Activated CD4-positive, alpha-beta T cell treated with anti-CD3 and anti-CD28 coated beads for 4 hours (primary cell): ENCODE measurements at places on chromosomes 12 and 14.

DNA sequence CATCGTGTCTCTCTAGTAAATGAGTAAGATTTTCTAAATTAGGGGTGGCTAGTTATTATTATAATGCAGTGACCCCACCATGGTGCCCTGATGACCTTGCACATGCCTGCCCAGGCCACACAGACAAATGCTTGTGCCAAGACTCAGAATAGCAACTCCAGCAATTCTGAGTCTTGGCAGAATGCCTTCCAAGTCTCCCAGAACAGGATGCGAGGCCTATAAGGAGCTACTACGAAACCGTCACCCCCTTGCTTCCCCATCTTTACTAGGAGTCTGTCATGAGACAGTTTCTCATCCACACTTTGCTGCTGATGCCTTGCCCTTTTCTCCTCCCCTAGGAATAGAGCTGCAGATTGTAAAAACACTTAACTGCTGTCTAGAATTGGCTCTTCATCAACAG, 559.9 kb downstream of the TRHDE start:
- no peak for DNase-seq

GRCh38 chr14:72699852-72700257, 194.0 kb downstream of the DPF3 start:
- DNase-seq, result no peak

DNA sequence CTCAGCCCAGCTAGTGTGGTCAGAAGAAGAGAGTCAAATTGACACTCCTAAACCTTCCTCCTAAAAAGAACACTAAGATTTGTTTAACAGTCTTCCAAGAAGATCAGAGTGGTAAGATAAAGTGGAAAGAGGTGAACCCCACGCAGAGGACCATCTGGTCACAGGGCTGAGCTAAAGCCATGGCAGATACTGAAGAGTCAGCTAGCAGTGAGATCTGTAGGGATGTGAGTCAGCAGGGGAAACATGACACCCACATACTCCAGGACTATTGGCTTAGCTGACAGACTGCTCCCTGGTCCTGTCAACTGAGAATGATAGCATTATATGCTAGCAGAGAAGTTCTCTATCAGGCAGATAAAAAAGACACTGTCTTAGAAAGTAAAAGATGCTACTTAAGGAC, 269.4 kb upstream of the ALG10 start:
- DNase-seq, result no peak

GRCh38 chr14:61121355-61121787, 140.3 kb downstream of the SLC38A6 start:
- no peak for DNase-seq

- DNase-seq, result no peak
Observed at GRCh38 chr12:94795520-94795919, 145.2 kb upstream of the TMCC3 start.

DNA sequence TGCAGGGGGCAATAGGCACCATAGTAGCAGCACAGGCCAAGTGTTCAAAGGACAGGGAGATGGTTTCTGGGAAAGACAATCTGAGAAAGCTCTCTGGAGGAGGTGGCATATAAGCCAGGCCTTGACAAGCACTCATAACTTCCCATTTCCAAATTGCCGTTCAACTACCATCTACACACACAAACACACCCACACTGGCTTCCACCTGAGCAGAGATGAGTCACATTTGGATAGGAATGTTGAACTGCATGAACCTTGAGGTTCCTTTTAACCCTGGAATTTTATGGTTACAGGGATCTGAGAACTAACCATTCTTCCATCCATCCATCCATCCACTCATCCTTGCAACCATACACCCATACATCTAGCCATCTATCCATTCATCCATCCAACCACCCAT, 86.6 kb downstream of the KSR2 start:
- no peak for DNase-seq

- DNase-seq, result no peak
Observed at GRCh38 chr12:91053951-91054715, 3.7 kb downstream of the KERA start.

DNA sequence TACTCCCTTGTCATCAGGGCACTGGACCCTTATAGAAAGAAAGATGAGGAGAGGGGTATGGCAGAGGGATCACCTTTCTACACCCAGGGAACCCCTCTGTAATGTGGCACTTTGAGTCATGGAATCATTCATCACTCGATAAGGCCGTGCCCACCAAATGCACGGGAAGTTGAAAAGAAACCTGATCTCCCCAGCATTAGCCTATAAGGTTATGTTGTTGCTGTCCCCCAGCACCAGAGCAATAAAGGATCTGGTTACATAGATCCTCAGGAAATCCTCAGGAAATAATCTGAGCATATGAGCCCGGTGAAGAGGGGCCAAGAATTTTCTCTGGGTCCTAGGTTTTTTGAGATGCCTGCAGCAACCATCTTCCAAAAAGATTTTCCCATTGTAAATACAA, 148.8 kb upstream of the CRY1 start:
- DNase-seq, result no peak

- no peak for DNase-seq
Observed at GRCh38 chr14:77266336-77266735, 4.7 kb downstream of the NGB start.

DNA sequence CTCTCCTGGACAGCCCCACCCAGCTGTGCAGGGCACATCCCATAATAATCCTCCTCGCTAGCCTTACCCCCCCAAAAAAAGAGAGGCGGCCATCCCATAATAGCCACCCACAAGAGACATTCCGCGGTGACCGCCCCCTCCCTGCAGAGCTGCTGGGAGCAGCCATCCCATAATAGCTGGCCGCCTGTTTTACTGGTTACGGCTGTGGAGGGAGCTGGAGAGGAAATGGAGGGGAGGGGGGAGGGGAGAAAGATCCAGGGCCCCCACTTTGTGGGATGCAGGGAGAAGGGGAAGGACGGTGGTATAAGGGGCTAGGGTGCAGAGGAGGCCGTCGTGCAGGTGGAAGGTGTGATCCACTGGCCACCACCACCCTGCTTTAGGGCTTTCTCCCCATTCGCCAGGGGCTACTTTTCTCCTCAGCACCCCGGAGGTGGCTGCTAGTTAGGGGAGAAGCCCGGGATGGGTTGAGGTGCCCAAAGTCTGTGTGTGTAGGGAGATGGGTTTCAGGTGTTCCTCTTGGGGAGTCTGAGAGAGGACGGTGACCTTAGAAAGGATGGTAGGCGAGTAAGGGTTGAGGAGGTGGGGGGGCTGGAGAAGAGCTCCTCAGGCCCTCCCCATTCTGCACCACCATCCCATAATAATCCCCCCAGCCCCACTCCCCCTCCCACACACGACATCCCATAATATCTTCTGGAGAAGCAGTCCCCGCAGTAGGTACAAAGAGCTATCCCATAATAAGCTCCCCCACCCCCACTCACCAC, 6.0 kb upstream of the CHD4 start:
- no peak for DNase-seq

- DNase-seq, result no peak
Observed at GRCh38 chr12:105878964-105879363, 259.8 kb downstream of the NUAK1 start.

GRCh38 chr12:52081263-52081733, 1.8 kb downstream of the SMIM41 start:
- DNase-seq, result no peak

DNA sequence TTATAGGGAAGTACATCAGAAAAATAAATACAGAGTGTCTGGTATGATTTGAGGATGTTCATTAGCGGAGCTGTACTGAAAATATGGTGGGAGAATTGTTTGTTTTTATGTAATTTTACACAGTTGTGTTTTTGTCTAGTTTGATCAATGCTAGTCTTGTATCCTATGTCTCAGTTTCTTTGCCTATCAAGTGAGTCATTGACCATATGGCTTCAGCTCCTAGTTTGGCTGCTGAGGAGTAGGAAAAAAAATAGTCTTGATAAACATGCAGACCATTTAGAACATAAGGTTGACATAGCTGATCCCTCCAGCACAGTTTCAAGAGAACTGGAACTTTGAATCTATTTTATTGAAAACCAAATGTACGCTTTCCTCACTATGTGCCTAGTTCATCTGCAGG, 1292.1 kb upstream of the FLRT2 start:
- no peak for DNase-seq

GRCh38 chr14:20383636-20384035, 29.7 kb downstream of the TEP1 start:
- no peak for DNase-seq

GRCh38 chr12:132247718-132248452, 81.5 kb downstream of the GALNT9 start:
- no peak for DNase-seq

GRCh38 chr12:94458877-94459727, 565 bp downstream of the CEP83 start:
- DNase-seq, result peak; percentile 0

GRCh38 chr12:47578836-47579235, 127.0 kb downstream of the RPAP3 start:
- no peak for DNase-seq

DNA sequence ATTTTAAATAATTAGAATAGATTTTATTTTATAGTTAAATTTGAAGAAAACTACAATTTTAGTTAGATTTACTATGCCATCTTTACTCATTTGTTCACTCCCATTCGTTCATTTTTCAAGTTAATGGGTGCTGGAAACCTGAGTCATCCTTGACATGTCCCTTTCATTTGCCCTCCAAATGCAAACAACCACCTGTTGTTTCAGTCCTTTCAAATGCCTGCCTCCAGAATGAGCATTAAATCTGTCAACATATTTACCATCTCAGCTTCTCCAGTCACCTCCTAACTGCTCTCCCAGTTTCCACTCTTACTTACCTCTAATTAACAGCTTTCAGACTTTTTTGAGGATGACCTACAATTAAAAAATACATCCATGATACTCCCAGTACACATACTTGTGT, 375.5 kb downstream of the RAD51B start:
- no peak for DNase-seq

- DNase-seq, result no peak
Observed at GRCh38 chr14:92108345-92109254, 2.2 kb upstream of the ATXN3 start.

GRCh38 chr12:119692997-119693396, 25.1 kb downstream of the PRKAB1 start:
- DNase-seq, result no peak

- DNase-seq, result no peak
Observed at GRCh38 chr14:86761611-86762010, 1231.4 kb downstream of the GALC start.

GRCh38 chr14:71119832-71120231, 212.6 kb downstream of the PCNX1 start:
- no peak for DNase-seq

- no peak for DNase-seq
Observed at GRCh38 chr14:86541972-86542371, 1012.0 kb downstream of the FLRT2 start.

GRCh38 chr12:29782285-29782870, 1.4 kb downstream of the TMTC1 start:
- DNase-seq, result no peak

- no peak for DNase-seq
Observed at GRCh38 chr14:24879661-24880386, 170.1 kb downstream of the STXBP6 start.
